Stimulated activated CD4-positive, alpha-beta T cell treated with anti-CD3 and anti-CD28 coated beads, TNF-alpha, amount 100 ng/mL, for 24 hours (primary cell): ENCODE measurements at places on chromosomes 7 and 10.

DNA sequence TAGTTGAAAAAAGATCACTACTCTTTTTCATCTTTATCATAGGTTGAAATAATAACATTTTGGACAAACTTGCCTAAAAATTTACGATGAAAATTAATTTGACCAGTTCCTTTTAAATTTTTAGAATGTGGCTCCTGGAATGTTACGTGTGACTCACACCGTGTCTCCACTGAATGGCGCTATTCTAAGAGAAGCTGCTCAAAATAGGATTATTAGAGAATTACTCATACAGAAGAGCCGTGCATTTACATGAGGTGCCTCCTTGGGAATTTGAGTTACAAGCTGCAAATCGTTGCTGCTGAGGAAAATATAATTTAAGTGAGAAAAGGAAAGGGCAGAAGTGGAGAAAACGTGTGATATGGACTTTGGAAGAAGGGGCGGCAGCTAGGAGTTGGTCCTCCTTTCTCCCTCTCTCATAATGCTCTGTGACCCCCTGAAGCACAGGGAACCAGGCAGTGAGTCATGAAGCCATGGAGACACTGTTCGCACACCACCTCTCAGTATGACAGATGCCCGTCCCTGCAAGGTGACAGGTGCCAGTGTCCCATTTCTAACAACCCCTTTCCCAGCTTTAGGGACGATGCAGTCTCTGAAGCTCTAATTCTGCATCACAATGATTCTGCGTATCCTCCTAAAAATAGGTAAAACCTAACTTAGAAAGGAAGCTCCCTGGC is 323.2 kb upstream of the COBL start:
- no peak for DNase-seq

DNA sequence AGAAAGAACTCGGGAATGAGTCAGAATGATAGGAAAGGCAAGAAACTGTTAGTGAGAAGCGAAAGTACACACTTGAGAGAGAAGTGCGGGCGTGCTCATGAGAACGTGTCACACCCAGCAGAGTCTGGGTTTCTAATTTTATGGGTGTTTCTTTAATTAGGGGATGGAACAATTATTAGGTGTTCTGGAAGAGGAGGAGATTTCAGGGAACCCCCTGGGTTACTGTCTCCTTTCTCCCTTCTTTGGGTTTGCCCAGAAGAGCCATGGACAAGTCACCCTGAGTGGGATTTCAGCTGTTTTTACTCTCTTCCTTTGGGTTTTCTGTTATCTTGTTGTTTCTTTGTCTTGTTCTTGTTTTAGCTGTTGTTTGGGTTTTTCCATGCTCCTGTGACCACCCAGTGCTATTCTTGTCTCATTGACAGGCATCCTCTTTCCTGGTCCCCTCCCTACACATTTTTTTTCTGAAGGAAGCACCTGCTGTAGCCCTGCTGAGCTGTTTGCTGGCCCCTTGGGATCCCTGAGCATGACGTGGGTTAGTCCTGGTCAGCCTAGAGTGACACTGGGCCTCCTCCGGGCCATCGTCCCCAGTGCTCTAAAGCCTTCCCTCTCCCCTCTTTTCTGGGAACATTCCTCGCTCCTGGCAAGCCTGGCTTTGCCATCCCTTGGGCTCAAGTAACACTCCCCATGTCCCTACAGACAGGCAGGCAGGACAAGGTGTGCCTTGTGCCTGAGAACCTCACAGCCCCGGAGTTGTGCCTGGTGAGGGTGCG is 3.5 kb downstream of the SH2D4B start:
- no peak for DNase-seq

DNA sequence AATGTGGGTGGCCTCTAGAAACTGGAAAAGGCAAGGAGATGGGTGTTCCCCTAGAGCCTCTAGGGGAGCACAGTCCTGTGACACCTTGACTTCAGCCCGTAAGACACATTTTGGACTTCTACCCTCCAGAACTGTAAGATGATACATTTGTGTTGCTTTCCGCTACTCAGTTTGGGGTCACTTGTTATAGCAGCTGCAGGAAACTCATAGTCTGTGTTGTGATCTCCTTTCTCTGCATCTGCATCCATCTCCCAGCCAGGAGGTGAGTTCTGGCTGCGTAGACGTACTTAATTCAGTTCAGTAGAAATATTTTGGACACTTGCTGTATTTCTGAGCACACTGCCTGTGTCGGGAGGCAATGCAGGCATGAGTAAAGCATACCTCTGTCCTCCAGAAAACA is 29.3 kb upstream of the DMBT1 start:
- no peak for DNase-seq

DNA sequence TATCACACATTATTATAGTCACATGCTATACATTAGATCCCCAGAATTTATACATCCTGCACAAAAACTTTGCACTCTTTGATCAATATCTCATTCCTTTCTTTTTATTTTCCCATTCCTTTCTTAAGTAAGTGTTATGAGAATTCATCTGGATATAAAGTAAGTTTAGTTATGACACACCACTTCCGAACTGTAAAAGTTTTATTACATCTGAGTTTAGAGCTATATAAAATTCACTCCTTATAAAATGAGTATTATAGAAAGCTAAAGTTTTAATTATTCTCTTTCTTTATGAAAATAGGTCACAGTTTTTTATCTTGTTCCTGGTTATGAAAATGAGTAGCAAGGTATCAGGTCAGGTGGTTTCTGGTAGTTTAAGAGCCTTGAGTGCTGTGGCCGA is 84.7 kb upstream of the PLXDC2 start:
- DNase-seq, result no peak

GRCh38 chr7:36970551-36971514 is 246.5 kb upstream of the AOAH start:
- no peak for DNase-seq

DNA sequence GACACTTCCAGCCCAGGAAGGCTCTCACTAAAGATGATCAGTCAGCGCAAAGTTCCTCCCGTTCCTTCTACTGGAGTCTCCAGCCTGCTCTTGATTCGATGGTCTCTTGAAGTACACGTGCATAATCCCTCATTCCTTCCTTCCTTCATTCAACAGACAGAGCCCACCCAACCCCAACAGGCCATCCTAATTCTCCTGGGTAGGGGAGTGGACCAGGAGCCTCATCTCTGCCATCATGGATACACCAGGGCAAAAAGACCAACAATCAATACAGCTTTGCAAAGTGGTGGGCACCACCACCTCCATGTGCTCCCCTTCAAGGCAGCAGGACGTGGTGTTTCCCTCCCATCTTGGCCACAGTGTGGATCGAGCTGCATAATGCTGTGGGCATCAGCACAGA is 446.3 kb downstream of the GRID1 start:
- DNase-seq, result no peak

DNA sequence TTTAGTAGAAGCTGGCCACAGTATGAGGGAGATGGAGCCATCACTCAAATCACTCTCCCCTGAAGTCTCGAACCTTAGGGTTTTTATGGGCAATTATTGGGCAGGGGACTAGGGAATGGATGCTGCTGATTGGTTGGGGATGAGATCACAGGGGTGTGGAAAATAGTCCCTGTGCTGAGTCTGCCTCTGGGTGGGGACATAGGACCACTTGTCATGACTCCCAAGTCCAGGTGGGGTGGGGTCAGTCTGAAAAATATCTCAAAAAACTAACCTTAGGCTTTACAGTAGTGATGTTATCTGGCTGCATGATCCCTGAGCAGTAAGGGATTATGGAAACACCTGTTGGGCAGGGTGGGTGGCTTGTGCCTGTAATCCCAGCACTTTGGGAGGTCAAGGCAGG is 98.6 kb downstream of the XRCC2 start:
- no peak for DNase-seq

GRCh38 chr10:92342796-92343195 is 51.8 kb downstream of the MARCHF5 start:
- DNase-seq, result no peak

DNA sequence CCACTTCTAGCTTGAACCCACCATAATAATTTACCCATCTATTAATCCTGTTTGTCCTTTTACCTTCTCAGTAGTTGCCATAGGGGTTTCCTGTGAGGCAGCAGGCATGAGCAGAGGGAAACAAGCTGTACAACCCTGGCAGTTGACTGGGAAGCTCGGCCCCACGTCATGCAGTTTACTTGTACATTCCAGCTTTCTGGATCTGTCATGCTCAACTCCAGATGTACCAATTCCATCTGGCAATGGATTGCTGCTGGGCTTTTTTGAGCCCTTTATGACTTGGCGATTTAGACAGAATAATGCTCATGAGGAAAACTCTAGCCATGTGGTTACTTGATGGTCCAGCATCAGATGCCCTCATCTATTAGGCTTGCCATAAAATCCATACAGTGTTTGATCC is 112.5 kb downstream of the GNAI1 start:
- no peak for DNase-seq

GRCh38 chr7:120949998-120950538 is 509 bp upstream of the ING3 start:
- DNase-seq, result no peak

DNA sequence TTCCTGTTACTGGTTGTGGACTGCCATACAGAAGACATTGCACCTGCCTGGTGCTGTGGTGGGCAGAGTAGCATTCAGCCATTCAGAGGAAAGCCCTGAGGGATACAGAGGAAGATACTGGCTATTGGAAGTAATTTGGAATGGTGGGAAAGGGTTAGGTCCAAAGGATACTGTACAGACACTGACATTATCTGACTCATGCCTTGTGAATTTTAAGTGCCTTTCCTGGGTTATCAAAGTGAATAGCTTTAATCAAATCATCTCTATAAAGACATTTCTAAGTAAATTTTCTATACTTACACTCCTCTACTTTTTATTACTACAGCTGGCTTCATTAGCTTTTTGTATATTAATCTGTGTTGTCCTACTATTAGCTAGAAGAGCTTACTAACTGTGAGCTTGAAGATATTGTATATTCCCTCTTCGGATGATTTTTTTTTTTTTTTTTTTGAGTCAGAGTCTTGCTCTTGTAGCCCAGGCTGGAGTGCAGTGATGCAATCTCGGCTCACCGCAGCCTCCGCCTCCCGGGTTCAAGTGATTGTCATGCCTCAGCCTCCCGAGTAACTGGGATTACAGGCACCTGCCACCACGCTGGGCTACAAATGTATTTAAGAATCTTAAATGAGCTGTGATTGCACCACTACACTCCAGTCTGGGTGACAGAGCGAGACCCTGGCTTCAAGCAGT is 186.5 kb downstream of the ADK start:
- DNase-seq, result no peak

DNA sequence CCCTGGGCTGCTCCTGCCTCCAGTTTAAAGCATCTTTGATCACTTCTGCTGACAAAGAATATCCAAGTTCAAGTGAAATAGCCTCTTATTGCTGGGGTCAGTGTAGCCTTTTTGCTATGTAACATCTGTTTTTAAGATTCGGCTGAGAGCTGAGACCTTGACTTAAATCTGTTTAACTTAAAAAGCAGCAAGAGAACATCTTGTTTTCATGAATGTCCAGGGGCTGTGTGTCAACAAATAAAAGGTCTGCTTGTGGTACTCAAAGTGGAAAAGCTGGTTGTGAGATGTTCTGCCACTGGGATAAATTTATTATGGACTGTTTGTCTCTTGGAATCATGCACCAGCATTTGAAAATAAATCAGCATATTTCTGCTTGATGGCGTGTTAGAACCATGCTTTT is 73.2 kb downstream of the CALD1 start:
- DNase-seq, result no peak
